EL (cell line): ENCODE measurements at places on chromosomes 13 and 19.

DNA sequence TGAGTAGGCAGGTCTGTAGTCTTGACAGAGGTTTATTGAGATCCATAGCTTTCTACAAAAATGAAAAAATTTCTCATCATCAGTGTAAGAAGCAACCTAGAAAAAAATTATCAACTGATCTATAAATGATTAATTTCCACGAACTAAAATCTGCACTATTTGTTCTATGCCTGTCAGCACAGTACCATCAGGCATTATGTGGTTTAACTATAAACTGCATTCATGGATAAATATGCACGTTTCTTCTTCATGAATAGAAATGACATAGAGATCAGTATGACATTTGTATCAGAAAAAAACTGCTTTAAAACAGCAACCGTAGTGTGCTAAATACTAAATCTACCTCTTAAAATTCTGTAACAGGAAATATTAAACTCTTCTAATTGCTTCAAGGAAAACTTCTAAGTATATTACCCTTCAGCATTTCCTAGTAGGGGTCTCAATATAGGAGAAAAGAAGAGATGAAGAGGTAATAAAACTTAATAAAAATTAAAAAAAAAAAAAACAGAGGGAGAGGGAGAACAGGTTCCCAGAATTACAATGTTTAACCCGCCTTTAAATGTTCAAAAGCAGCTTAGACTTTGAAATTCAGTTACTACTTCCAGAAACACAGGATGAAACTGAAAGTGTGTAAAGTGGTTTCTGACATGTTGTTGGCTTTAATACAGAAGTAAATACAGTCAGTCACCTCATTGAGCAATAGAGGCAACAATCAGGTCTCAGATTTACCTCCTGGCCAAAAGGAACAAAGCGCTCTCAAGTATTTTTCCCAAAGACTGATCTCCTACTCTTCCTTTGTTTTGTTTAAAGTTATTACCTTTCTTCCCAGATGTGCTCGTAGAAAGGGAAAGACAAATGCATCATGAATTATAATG lies 144.4 kb downstream of the DIAPH3 start:
- DNase-seq, result no peak

- DNase-seq, result peak; percentile 84
Measured at GRCh38 chr13:110108348-110109139, 198.4 kb downstream of the COL4A1 start.

GRCh38 chr19:6787393-6787792 lies 14.9 kb downstream of the VAV1 start:
- DNase-seq, result no peak

- DNase-seq, result no peak
Measured at GRCh38 chr13:47904241-47904640, 96.8 kb downstream of the SUCLA2 start.

DNA sequence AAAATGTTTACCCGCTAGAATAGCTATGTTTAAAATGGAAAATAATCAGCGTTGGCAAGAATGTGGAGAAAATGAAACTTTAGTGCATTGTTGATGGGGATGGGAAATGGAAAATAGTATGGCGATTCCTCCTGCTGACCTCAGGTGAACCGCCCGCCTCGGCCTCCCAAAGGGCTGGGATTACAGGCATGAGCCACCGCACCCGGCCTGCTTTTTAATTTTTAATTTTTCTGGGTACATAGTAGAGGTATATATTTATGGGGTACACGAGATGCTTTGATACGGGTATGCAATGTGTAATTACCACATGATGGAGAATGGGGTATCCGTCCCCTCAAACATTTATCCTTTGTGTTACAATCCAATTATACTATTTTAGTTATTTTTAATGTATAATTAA lies 7.3 kb upstream of the NLRP8 start:
- no peak for DNase-seq
